ENCODE measurements at places on chromosomes 7 and 10.

DNA sequence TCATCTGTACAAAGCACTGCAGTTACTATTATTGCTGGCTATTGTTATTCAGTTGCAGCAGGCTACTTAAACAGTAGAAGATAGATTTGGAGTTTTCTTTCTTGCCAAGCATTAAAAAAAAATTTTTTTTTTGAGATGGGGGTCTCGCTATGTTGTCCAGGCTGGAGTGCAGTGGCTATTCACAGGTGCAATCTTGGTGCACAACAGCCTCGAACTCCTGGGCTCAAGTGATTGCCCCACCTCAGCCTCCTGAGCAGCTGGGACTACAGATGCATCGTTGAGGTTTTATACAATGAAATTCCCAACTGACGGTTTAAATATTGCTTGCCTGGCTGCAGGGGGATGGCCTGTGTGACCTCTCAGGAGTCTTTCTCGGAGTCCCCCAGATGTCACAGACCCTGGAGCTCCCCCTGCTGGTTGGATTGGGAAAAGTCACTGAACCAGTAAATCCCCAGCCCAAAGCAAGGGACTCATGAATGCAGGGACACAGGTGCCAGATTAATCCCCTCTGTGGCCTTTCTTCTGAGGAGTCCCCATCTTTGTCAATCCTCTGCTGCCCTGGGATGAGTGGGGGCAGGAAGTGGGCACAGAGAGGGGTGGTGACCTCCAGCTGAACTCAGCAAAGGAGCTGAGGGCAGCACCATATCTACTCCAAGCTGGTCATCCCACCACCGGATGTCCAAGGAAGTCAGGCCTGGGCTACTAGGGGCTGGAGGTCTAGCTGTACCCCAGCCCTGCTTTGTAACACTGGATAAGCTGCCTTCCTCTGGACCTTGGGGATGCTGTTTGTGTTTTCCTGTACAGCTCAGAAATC, 149.6 kb downstream of the C10orf105 start:
- DNase-seq, result no peak

DNA sequence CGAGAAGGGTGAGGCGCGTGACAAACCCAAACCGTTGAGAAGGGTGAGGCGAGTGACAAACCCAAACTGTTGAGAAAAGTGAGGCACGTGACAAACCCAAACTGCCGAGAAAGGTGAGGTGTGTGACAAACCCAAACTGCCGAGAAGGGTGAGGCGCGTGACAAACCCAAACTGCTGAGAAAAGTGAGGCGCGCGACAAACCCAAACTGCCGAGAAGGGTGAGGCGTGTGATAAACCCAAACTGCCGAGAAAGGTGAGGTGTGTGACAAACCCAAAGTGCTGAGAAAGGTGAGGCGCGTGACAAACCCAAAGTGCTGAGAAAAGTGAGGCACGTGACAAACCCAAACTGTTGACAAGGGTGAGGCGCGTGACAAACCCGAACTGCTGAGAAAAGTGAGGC, 25.0 kb downstream of the ESYT2 start:
- DNase-seq, result no peak

- DNase-seq, result no peak
These were observed 44.4 kb downstream of the MYPN start for GRCh38 chr10:68153473-68154210.

- DNase-seq, result no peak
These were observed 7.1 kb downstream of the ANXA11 start for GRCh38 chr10:80197972-80198916.

GRCh38 chr7:43636093-43636492, 53.2 kb downstream of the STK17A start:
- no peak for DNase-seq

- DNase-seq, result no peak
These were observed 9.0 kb upstream of the VIM start for GRCh38 chr10:17219024-17219423.

- DNase-seq, result no peak
These were observed 202.4 kb downstream of the ELFN1 start for GRCh38 chr7:1872191-1873069.

DNA sequence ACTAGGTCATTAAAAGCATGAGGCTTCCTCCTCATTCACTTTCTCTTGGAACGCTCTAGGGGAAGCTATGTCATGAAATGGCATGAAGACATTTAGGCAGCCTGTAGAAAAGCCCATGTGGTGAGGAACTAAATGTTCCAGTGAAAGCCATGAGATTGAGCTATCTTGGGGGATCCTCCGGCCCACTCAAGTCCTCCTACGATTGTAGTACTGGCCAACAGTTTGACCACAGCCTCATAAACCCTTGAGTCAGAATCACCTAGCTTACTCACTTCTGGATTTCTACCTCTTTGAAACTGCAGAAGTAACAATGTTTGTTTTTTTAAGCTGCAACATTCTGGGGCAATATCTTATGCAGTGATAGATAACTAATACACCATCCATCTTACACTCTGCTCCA, 605.1 kb downstream of the SORCS1 start:
- no peak for DNase-seq

GRCh38 chr10:1010703-1011102, 15.0 kb downstream of the IDI2 start:
- DNase-seq, result no peak

DNA sequence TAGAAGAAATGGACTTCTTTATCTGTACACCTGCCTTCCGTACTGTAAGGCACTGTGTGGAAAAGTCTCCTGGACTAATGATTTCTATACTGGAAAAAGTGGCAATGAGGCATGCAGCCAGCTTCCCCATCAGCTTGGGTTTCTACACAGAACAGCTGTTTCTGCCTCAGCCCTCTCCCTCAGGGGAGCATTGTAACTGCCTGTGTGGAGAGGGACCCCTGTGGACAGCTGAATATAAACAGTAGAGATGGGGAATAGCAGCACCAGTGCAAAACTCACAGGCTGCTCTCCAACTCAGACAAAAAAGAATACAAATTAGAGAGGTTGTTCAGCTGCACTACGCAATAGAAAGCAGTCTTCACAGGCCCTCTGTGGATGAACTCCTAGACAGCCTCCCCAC, 451.3 kb upstream of the MBL2 start:
- no peak for DNase-seq

- DNase-seq, result no peak
These were observed 30.4 kb downstream of the ZNF786 start for GRCh38 chr7:149060156-149060555.

- no peak for DNase-seq
These were observed 144.7 kb downstream of the CYP26A1 start for GRCh38 chr10:93218386-93218785.

DNA sequence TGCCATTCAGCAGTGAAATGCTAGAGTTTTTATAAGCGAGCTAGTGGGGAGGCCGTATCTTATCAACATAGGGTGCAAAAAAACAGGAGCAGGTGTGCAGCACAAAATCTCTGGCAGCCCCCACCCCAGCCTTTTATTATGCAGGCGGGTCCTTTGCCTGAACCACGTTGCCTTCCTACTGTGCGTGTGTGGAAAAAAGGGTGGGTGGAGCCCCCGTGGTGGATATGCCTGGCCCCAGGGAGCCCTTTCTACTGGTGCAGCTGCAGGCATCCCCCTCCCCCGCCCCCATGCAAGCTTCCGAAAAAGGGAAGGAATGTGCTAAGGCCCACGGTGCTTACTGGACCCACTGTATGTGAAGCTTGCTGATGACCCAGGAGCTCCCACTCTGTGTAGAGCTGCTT, 175.9 kb downstream of the USP6NL start:
- no peak for DNase-seq

DNA sequence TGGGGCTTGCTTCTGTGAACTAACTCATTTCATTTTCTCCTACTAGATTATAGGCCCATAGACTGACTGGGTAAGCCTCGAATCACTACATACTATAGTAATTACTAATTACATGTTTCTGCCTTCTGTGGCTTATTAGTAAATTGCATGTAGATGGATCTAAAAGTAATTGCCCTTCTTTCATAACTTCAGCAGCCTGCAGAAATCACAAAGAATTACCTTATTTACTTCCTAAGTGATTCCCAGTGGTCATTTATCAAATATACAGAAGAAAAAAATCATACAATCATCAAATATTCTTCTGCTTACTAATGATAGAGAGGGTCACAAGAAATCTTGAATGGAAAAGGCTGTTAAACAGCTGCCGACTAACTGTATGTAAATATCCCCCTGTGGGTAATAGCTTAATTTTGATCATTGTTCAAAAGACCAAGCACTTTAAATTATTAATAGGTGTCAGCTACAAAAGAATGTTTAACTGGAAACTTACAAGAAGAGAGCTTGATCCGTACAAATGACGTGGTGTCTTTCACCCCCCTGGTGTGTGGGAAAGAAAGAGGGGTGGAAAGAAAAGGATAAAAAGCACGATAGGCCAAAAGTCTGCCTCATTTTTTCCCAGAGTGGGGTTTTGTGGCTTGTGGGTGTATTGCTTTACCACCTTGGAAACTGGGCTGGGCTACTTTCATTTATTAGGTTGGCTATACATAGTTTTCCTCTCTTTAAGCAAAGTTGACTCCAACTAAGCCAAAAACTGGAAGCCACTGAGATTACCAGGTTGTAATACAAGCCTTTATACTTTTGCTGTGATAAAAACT, 361.8 kb upstream of the ZMIZ1 start:
- DNase-seq, result no peak

GRCh38 chr10:122173766-122174435, 97.2 kb upstream of the BTBD16 start:
- no peak for DNase-seq

DNA sequence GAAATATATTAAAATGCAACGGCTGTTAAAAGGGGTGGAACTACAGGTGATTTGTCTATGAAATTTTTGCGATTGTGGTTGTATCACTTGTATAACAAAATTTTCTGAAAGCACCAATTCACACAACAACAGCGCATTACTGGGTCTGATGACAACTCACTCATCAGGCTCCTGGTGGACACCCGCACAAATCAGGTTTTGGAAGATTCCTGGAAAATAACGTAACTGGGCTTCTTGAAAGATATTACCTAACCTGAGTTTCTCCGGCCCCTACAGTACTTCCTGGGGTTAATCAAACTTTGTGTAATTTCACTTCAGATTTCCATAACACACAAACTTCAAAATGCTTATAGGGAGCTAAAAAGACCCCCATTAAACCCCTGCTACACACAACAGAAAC, 7.6 kb downstream of the SNX8 start:
- DNase-seq, result no peak

GRCh38 chr10:34850558-34850957, 35.5 kb upstream of the PARD3 start:
- DNase-seq, result no peak

DNA sequence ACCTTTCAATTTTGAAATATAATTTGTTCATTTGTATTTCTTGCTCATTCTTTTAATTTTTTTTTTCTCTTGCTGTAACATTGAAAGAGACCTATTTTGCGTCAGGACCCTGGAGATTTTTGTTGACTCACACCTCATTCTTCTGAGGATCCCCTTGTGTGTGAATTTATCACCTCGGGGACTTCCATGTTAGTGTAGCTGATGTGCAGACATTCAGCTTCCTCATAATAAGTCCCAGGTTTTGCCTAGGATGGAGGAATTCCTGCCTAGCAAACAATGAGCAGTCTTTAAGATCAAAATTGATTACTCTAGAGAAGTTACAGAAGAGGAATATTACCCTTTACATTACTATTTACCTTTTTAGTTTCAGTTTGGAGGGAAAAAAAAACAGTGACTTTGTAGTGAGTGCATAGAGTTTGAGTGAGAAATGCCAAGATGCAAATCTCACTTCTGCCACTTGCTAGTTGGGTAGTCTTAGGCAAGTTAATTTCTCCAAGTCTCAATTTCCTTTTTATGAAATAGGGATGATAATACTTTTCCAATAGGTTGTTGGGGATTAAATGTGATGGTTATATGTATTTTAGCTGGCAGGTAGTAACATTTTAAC, 14.3 kb downstream of the TES start:
- DNase-seq, result no peak

DNA sequence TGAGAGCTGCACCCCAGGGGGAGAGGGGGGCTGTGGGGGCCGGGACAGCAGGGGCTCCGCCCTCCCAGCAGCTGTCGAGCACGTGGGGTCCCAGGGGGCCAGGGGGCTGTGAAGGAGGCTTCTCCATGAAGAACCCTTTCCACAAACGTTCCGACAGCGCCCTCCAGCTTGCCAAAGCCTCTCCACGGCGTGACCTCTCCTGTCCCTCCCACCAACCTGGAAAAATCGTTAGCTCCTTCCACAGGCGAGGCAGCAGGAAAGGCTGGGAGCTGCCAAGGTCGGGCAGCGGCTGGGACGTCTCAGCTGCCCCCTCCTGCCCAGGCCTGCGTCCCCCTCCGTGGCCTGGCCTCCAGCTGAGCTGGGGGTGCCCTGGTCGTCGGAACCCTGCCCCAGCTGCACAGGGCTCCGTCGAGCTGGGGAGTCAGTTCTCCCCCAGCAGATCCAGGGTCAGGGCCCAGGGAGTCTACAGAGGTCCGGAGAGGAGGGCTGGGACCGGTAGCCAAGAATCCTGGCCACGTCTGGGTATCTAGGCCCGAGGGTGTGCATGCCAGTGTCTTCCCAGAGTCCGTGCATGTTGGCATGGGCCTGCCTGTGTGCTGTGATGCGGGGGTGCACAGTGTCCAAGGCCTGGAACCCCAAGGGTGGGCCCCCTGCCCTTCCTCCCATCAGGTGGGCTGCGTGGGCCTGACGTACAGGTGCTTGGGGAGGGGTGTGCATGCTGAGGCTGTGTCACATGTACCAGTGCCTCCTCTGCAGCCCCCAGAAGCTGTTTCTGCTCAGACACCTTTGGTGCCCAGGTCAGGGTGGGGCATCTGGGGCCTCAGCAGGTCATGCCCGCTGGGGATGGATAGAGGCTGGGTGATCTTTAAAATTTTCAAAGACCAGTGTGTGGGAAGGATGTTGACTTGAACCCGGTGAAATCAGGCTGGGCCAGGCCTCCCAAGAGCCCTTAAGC, 66.5 kb downstream of the UNCX start:
- DNase-seq, result no peak

- no peak for DNase-seq
These were observed 27.8 kb downstream of the ABI1 start for GRCh38 chr10:26832960-26833359.

- no peak for DNase-seq
These were observed 76.4 kb upstream of the SCIN start for GRCh38 chr7:12493863-12494686.

- no peak for DNase-seq
These were observed 114.5 kb upstream of the LYZL1 start for GRCh38 chr10:29174389-29174788.

- no peak for DNase-seq
These were observed 12.3 kb downstream of the CNPY1 start for GRCh38 chr7:155533827-155534690.

DNA sequence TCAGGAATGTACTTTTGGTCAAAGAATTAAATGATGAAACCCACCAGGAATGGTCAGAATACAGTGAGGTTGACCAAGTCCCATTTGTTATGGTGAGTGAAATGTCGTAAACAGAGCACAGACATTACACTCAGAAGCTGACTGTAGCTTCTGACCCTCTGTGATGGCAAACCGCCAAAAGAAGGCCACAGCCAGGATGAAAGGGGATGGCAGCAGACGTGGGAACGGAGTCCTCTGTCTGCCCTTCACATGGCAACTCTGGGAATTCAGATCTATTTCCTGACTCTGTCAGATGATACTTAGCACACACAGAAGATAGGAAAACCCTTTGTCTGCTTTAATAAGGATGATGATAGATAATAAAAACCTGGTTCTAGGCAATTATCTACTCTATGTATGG, 757.1 kb downstream of the SORCS3 start:
- no peak for DNase-seq
